ENCODE measurements at places on chromosomes 5 and 9.
A peak's percentile ranks its signal among the peaks of the same experiment; 100 is the strongest.

GRCh38 chr9:107064378-107064777 lies 201.4 kb downstream of the ZNF462 start:
- DNase-seq: no peak

- no peak for DNase-seq
These were observed 14.2 kb downstream of the COL5A1 start for GRCh38 chr9:134655586-134656333.

- no peak for DNase-seq
These were observed 29.3 kb upstream of the NR3C1 start for GRCh38 chr5:143432658-143433239.

DNA sequence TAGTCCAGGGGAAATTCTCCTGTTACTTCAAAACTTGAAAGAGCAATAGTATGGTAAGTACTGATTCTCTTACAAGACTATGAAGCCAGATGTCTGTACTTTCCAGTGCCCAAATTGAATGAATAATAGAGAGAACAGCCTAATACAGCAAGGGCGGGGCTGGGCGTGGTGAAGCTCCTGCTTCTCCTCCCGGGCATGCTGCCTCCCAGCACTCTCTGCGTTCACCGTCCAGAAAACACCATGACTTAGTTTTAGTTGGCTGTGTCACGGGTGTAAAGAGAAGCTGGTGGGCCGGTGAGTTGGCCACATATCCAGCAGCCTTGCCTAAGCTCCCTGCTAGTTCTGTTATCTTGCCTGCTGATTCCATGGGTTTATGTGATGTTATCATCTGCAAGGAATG lies 40.7 kb upstream of the ADAMTS2 start:
- no peak for DNase-seq

- no peak for DNase-seq
These were observed 11.8 kb downstream of the HNRNPAB start for GRCh38 chr5:178216088-178216534.

- DNase-seq: peak; percentile 25
These were observed 33.7 kb upstream of the FCN1 start for GRCh38 chr9:134951461-134951860.

GRCh38 chr5:156865427-156865826 lies 15.3 kb downstream of the PPP1R2B start:
- no peak for DNase-seq

- DNase-seq: no peak
These were observed 34.1 kb downstream of the SIL1 start for GRCh38 chr5:139164020-139164419.
